ENCODE measurements at places on chromosomes 4 and X. TPM values are rescaled to one million over a fixed set of nuclear protein-coding genes. Genes with fewer than 3 reads are reported as not detected.

Gene AWAT2
- not detected for total RNA-seq

Gene CENPVL2
- 1.7 TPM for total RNA-seq

Gene HSD17B10
- 28.5 TPM for total RNA-seq

Gene PAGE2
- not detected for total RNA-seq

Gene ARMCX4
- 14.5 TPM for total RNA-seq

Gene PGAM4
- not detected for total RNA-seq

Gene PRRG3
- 7.2 TPM for total RNA-seq

Gene SULT1B1
- 0.31 TPM for total RNA-seq

Gene KCND1
- total RNA-seq: 1.1 TPM

Gene FAM149A
- 38.8 TPM for total RNA-seq

Gene MTCP1
- total RNA-seq: 3.6 TPM

Gene UBQLN2
- total RNA-seq: 20.0 TPM

Gene FHDC1
- 3.3 TPM for total RNA-seq

Gene FANCB
- total RNA-seq: 14.2 TPM

Data from occipital lobe (tissue), 3 donors.